ENCODE measurements at places on chromosomes 13 and 19.

GRCh38 chr13:22061806-22062391, 391.0 kb downstream of the FGF9 start:
- DNase-seq = no peak

DNA sequence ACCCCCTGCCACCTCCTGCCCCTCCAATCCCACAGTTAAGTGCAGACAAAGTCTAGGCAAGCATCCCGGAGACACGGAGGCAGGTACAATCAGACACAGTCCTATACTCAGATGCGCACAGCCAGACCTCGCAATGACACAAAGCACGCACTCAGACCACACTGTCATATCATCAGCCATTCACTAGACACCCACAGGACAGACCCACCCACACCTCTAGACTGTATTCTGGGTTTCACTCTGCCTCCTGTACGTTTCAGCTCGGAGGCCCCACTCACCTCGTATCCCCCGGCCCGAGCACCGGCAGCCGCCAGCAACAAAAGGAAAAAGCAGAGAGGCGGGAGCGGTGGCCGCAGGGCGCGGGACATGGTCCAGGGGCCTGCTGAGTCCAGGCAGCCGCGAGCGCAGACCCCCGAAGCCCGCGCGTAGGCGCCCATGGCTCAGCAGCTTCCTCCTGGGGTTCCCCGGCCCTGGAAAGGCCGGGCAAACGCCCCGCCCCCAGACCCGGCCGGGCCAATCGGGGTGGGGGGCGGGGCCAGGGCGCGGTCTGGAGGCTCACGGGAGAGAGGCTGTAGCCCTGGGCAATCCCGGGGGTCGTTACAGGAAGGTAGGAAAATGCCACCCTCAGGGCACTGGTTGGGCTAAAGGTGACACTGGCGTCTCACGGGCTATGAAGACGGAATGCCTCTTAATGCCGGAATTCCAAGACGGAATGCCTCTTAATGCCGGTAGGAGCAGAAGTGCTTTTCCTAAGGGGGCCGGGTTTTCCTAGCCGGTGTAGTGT, at the start of the genes MAN2B1 and WDR83:
Gene MAN2B1 (minus strand): TSS at position 478 of the 784 bp plus-strand sequence. CDS start 41 bp downstream, at position 437.
Gene WDR83 (plus strand): TSS at position 543 of the 784 bp plus-strand sequence. CDS start 2,984 bp downstream, outside the sequence.
- peak; percentile 83 for DNase-seq

DNA sequence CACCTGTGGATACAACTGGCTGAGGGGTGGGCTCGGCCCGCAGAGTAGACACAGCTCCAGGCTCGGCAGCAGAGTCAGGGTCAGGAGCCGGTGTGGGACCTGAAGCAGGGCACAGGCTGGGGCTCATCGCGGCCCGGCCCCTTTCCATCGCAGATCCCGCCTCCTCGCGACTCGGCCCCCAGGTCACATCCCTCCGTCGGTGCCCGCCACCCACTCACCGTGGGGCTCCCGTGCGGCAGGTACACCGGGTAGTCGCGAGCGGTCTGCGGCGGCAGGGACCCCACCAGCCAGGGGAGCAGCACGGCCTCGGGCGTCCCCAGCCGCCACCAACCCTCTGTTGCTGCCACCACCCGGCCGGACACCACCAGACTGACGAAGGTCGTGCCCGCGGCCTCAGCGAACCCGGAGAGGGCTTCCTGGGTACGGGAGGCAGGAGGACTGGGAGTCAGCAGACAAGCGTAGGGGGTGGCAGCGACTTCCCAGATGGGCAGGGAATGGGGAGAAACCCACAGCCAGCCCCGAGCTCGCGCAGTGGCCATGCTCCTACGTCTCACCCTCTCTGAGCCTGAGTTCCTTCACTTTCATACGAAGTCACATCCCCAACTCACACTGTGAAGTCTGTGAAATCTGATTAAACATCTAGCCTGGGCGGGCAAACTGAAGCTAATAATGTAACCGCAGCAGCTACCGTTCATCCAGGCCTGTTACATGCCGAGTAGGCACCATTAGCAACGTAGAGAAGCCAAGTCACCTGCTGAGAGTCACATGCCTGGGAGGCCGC, 3.7 kb downstream of the FUZ start:
- peak; percentile 46 for DNase-seq

GRCh38 chr19:33668968-33669367, 47.2 kb downstream of the CHST8 start:
- DNase-seq = no peak

DNA sequence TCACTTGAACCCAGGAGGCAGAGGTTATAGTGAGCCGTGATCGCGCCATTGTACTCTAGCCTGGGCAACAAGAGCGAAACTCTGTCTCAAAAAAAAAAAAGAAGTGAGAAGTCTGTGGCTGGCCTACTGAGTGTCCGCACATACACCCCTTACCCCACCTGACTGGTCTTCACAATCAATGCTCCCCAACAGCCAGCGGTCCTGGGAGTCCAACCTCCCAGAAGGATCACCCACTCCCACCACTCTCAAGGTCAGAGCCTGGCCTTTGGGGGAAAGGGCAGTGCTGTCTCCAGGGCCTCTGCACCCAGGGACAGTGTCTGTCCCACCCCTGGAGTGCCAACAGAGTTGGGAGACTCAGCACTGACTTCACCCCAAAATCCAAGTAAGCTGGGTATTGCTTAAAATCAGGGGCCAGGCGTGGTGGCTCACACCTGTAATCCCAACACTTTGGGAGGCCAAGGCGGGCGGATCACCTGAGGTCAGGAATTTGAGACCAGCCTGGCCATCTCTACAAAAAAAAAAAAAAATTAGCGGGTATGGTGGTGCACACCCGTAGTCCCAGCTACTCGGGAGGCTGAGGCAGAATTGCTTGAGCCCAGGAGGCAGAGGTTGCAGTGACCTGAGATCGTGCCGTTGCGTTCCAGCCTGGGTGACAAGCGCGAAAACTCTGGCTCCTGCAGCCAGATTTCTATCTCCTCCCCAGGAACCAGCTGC, 2.3 kb upstream of the CD320 start:
- peak; percentile 2 for DNase-seq

- no peak for DNase-seq
These were observed 270.2 kb downstream of the IRS2 start for GRCh38 chr13:109516186-109516585.

GRCh38 chr19:11405846-11406643, 13.1 kb downstream of the RGL3 start:
- DNase-seq = peak; percentile 40

GRCh38 chr19:46250076-46250735, 20.7 kb downstream of the IGFL1 start:
- no peak for DNase-seq

- DNase-seq = no peak
These were observed 16.2 kb downstream of the EGLN2 start for GRCh38 chr19:40815223-40815622.

GRCh38 chr19:12994701-12995595, at the start of gene NFIX:
NFIX (plus strand) TSS chr19:12995475; CDS start chr19:12995838, 363 bp downstream.
- DNase-seq = peak; percentile 65

GRCh38 chr13:93505104-93505952, 278.7 kb downstream of the GPC6 start:
- DNase-seq = no peak

GRCh38 chr13:47258384-47258783, 361.5 kb upstream of the HTR2A start:
- DNase-seq = no peak

GRCh38 chr13:79481685-79482052, 714 bp downstream of the NDFIP2 start:
- peak; percentile 78 for DNase-seq

DNA sequence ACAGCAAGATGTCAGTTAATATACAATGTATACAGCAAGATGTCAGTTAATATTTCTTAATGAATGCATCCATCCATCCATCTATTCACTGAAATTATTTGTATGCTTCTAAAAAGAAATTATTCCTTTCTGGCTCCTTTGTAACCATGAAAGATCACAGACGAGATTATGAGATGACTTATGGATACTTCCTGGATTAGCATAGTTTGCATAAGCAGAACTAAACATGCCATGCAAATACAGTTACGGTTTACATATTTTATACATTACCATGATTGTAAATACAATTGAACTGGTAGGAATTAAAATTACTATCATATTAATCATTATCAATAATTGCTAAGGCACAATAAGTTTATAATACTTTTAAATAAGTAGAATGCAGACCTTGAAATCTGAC, 32.7 kb downstream of the NALCN start:
- no peak for DNase-seq

DNA sequence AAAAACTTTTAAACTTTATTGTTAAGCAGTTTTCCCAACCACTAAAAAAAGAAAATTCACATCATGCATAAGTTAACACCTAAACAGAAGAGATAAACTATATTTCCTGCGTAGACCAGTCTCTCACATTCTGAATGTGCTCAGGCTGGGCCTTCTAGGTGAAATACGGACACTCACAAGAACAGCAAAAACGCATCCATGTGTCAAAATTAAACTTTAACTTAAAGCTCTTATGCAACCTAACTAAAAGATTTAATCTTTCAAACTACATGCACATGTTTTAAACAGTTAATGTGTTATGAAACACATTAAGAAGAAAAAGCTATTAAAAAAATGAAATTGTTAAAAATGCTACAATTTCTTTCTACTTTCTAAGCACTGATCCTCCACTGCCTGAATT, 2.6 kb downstream of the SAFB2 start:
- DNase-seq = no peak

DNA sequence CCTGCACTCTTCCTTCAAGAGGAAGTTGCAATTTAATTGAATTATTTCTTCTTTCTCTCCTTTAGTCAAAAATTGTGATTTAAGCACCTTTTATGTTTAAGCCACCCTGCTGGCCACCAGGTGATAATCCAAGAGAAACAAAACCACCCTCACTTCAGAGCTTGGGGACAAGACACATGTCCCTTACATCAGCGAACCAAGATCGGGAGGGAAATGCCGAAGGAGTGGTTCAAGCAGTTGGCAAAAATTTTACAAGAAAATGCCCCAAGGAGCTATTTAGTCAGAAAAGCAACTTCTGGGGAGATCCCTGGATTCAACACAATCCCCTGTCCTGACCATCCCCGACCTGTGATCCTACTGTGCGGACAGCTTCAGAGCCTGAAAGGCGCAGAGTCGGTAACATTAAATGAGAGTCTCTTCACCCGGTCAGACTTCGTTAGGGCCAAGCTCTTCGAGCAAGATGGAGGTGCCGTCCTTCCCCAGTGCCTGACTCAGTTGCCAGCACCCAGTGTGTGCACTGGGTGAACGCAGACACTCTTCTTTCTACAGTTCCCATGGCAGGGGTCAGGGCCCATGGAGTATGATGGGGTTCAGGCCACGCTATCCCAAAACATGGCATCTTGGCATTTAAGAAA, 78.6 kb upstream of the TM9SF2 start:
- no peak for DNase-seq

GRCh38 chr19:3443840-3444694, 36.3 kb downstream of the SMIM24 start:
- no peak for DNase-seq

- DNase-seq = peak; percentile 91
These were observed 44.3 kb downstream of the BBC3 start for GRCh38 chr19:47186446-47187334.

DNA sequence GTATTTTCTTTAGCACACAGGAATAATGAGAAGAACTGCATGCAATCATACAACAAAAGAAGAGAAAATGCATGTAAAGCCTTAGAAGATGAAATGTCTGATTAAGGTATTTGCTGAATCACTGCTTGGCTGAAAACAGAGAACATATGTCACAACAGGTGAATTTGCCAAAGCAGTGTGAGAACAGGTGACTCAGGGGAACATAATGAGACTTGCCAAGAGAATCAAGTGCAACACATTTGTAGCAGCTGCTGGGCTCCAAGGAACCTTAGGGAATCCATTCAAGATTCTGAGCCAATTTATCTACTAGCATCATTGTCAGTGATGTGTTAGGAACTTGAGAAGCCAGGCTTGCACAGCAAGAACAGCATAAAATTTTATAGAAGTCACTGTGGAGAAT, 273.1 kb downstream of the PCDH20 start:
- no peak for DNase-seq

GRCh38 chr13:22076658-22077057, 405.8 kb downstream of the FGF9 start:
- DNase-seq = no peak

GRCh38 chr13:101425623-101426022, 9.3 kb upstream of the NALCN start:
- DNase-seq = no peak
